ENCODE measurements at places on chromosomes 12 and 14.

DNA sequence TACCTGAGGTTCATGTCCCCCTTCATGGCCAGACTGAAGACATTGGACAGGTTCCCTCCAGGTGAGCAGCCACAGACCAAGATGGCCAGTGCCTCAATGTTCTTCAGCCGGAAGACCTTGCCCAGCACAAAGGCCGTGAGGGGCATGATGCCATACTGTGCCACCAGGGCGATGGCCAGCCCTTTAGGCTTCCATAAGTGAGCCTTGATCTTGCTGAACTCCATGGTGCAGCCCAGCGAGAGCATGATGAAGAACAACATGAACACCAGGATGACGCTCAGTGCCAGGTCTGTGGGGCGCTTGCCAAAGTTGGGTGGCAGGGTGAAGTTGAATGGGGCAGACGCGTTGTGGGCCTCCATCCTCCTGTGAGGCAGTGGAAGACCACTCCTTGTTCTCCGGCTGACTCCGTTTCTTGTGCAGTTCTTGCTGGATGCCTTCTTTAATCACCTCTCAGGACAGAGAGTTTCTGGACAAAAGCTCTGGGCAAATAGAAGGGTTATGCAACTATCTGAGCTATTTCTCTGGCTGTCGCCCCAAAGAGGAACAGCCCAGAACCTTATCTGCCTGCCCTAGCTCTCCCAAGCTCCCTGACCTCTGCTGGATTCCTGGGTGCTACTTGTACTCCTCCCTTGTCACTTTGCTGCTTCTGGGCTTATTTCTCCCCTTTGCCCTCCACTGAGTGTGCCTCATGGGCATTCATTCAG is at the start of gene SLC10A1:
Gene SLC10A1 (minus strand): TSS at position 445 of the 704 bp plus-strand sequence. CDS start 86 bp downstream, at position 359.
- DNase-seq = no peak

DNA sequence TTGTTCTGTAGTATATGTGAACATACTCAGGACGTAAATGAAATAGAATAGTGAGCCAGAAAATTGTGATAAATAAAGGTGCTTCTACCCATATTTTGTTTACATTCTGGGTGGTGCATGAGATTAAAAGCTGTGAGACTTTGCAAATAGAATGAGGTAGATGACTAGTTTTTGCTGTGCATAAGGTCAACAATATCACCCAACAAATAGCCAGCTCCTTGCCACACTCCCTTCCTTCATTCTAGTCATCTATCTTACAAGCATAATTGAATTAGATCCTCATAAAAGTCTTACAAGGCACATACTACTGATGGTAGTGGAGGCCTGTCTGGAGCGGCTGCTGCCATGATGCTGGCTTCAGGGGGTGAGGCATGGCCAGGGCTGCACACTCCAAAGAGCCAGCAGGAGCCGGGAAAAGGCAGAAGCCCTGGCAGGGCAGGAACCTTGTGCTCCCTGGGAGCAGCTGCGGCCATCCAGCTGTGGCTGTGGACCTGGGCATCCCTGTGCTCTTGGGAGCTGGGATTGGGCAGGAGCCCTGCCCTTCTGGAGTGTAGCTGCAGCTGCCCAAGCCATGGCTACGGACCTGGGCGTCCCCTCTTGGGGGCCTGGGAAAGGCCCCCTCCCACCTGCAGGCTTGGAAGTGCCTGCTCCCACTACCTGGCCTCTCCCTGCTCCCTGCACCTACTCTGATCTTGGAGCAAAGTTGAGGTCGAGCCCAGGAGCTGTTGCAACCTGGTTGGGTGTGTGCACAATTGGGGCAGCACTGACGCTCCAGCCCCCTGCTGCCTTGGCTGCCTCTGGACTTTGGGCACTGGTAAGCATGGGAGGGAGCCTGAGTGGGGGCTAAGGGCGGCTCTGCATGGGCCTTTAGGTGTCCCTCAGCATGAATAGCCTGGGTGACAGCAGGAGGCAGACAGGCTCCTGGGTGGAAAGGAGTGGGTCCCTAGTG is 112.8 kb downstream of the DACT1 start:
- no peak for DNase-seq

DNA sequence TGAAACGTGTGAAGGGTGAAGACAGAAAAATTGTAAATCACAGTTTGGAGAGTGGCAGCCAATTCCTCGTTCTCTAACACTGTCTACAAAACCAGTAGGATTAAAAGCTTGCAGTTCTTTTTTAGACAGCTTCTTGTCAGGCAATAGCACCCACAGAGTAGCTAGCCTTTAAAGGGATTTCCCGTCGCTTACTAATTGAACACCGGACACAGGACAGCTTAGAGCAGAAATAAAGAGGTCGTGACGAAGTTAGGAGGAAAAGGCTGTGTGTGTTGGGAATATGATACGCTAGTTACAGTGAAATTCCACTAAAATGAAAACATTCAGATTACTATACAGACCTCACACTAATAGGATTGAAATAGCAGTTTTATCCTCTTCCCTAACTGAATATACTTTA is 149.1 kb upstream of the FLRT2 start:
- DNase-seq = no peak

DNA sequence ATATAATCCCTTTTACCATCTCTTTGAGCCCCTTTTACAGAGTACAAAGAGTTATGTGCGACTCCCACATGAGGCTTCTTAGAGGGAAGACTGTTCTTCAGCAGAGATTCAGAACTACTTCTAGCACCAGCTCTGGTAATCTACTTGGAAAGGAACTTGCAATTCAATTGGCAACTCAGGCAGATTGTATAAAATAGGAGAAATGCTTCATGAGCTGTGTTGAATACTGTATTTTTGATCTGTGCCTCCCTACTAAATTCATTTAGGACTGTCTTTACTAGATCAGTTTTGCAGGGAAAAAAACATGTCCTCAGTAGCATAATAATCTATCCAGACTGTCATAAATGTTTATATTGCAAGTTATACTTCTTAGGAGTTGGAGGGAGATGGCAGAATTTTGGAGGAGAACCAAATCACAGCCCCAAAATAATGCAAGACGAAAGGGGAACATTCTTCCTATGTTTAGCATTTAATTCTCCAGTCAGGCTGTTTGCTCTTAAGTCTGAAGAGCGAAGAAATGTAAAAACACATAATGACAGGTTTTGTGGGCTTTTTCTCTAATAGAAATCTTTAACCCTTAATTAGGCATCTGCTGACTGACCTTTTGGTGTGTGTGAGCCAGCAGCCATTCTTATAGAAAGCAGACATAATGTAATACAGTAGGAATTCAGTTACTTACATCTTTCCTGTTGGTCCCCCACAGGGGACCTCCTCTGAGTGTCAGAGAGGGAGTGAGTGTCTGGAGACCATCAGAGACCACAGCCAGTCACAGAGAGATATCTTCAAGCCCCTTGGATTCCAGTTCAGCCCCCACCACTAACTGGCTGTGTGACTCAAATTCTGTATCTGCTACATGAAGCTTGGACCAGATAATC is 3.9 kb downstream of the ANO4 start:
- peak; percentile 59 for DNase-seq

DNA sequence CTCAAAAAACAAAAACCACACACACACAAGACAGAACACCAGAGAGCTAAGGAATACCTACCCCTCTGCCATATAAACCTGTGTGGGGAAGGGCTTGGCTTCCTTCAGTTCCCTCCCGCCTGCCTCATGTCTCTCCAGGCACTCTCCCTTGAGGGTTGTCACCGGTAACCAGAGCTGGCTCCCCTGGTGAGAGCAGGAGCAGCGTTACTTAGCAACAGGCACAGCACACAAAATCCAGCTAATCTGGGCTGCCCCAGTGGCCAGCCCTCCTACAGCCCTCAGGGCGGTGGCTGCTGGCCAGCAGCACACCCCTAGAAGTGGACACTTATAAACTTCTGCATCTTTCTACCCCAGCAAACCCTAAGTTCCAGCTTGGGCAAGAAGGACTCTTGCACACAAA is 21.6 kb upstream of the NR4A1 start:
- no peak for DNase-seq

DNA sequence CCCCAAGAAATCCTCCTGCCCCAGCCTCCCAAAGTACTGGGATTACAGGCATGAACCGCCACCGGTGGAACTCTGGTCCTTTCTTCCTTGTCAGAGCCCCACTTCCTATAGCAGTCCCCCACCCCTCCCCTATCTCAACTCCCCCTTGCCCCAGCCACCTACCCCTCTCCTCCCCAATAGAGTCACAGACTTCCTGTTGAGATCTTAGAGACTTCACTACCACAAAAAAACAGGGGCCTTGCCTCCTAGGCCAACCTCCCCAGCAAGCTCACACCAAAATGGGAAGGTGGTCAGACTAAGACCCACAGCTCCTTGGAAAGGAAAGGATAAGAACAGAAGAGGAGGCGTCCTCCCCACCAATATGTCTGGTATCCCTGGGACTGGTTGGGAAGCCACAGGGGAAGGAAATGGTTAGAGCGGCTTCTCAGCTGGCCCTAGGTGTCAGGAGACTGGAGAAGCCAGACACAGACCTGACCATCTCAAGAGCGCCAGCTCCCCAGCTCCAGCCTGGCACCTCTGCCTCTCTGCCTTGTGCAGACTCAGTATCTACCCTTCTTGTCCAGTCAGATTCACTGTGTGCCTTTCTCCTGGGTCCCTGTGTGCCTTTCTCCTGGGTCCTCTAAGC is 8.5 kb downstream of the ITGB7 start:
- no peak for DNase-seq

DNA sequence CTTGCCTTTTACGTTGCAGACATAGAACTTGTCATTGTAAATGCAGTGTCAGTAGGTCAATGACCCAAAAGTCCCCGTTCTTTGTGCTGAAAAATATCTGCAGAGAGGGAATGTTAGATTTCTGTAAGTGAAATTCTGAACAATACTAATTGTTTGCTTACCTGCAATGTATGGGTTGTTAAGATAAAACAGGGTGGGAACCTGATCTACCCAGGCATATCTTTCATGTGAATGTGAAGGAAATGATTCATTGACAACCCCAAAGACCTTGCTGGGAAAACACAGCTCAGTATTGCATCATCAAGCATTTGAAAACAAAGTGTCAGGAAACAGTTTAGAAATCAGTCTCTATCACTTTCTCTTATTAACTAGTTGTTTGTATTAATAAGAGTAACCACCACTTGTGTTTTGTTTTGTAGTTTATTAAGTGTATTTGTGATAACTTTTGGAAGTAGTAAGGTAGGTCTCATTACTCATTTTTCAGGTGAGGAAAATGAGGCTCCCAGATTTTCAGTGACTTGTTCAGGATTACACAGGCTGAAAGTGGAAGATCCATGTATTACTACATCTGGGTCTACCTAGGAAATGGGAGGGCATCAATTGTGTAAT is 57.9 kb upstream of the SLC38A2 start:
- DNase-seq = peak; percentile 82

- no peak for DNase-seq
Observed at GRCh38 chr14:74981833-74982232, 20.9 kb upstream of the EIF2B2 start.

DNA sequence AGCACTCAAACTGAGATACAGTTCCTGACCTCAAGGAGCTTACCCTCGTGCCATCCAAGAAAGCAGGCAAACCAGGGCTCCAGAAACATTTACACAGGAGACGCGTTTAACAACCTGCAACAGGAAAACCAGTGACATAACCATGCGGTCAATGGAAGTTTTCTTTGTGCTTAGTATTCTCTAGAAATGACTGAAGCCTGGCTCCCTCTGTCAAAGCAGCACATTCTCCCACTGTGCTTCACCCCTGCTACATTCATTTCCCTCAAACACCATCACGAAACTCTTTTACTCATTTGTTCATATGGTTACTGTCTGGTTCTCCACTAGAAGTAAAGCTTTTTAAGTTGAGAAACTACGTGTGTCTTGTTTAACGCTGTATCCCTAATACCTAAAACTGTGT is 161.3 kb upstream of the CCND2 start:
- DNase-seq = no peak

DNA sequence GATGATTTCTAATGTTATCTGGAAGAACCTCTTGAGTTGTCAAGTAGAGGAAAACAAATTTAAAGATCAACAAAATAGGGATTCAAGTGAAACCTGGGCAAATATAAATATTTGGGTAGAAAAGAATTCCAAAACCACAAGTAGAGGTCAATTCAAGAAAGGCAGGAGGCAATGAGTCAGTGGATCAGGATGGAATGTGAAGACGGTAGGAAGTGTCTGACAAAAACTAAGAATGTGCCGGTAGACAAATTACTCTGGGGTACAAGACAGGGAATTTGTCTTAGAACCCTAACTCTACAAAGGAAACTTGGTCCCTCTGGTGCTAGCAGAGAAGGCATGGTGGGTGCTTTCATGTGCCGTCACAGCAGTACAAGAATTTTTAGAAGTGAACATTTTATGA is 13.6 kb downstream of the ABCD2 start:
- peak; percentile 67 for DNase-seq

- DNase-seq = no peak
Observed at GRCh38 chr14:34450958-34451357, 11.1 kb downstream of the SPTSSA start.

GRCh38 chr12:92248977-92249376 is 103.3 kb upstream of the BTG1 start:
- DNase-seq = no peak

DNA sequence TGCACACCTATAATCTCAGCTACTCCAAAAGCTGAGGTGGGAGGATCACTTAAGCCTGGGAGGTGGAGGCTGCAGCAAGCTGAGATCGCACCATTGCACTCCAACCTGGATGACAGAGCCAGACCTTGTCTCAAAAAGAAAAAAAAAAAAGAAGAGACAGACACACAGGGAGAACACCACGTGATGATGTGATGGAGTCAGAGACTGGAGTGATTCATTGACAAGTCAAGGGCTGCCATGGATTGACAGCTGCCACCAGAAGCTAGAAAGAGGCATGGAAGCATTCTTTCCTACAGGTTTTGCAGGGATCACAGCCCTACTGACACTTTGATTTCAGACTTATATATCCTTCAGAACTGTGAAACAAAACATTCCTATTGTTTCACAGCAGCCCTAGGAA is 3.5 kb upstream of the HCFC2 start:
- no peak for DNase-seq

DNA sequence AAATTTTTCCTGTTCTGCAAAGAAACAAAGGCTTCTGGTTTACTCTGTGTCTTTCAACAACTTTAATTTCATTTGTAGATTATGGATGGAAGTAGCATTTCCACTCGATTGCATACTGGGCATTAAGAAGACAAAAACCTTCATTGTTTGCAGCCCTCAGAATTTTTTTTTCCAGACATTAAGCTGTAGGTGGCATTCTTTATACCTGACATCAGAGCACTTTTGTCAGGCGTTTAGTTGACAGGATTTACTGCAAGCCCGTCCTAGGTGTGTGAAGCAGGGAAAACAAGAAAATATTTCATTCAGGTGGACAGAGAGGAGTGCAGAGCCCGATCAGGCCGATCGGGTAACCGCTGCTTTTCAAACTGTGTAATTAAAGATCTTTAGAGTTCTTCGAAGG is 107.5 kb downstream of the TMEM260 start:
- no peak for DNase-seq

GRCh38 chr14:33657476-33657875 is 293.4 kb downstream of the EGLN3 start:
- DNase-seq = no peak

DNA sequence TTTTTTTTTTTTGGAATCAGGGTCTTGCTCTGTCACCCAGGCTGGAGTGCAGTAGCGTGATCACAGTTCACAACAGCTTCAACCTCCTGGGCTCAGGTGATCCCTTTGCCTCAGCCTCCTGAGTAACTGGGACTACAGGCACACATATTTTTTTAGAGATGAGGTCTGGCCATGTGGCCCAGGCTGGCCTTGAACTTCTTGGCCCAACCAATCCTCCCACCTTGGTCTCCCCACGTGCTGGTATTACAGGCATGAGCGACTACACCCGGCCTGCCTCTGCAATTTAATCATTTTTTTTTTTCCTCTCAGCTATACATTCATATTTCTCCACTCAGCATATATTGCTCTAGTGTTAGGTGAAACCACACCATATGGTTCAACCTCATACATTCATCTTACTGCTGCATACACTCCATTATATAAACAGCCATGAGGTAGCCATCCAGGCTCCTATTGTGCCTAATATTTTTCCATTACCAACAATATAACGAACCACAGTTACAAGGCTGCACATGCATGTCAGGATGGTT is 7.1 kb downstream of the STX2 start:
- DNase-seq = no peak
